ENCODE measurements at places on chromosomes 11 and 22. TPM values are rescaled to one million over a fixed set of nuclear protein-coding genes. Genes with fewer than 3 reads are reported as not detected.

MLC1 gene
- total RNA-seq: not detected

ACR gene
- total RNA-seq: not detected

PPFIBP2 gene
- total RNA-seq: 4.3 TPM

GLB1L2 gene
- 17.0 TPM for total RNA-seq

CHKB gene
- 51.4 TPM for total RNA-seq

OLFML1 gene
- total RNA-seq: not detected

FGF19 gene
- total RNA-seq: not detected

IRAG1 gene
- not detected for total RNA-seq

CHKA gene
- total RNA-seq: 7.8 TPM

RAB30 gene
- total RNA-seq: 12.5 TPM

OR51I1 gene
- total RNA-seq: not detected

HEPHL1 gene
- total RNA-seq: not detected

ROM1 gene
- 2.5 TPM for total RNA-seq

FADS2 gene
- 7.5 TPM for total RNA-seq

GPHA2 gene
- not detected for total RNA-seq

PARVG gene
- not detected for total RNA-seq

SYT8 gene
- total RNA-seq: 141 TPM

AP5B1 gene
- total RNA-seq: 14.4 TPM

CAPN1 gene
- 117 TPM for total RNA-seq

OR10G4 gene
- not detected for total RNA-seq

SOX10 gene
- not detected for total RNA-seq

P4HA3 gene
- total RNA-seq: 0.93 TPM

GGTLC3 gene
- not detected for total RNA-seq

BAD gene
- total RNA-seq: 79.7 TPM

MN1 gene
- total RNA-seq: 3.9 TPM

PYGM gene
- total RNA-seq: 0.09 TPM

TRIM29 gene
- 60.9 TPM for total RNA-seq

OR2D2 gene
- 0.56 TPM for total RNA-seq

CNTN5 gene
- total RNA-seq: not detected

SYT13 gene
- total RNA-seq: not detected

KRTAP5-2 gene
- total RNA-seq: not detected

SYT12 gene
- total RNA-seq: 0.44 TPM

TRPC6 gene
- total RNA-seq: not detected

PGAP2 gene
- 28.2 TPM for total RNA-seq

MS4A4E gene
- total RNA-seq: not detected

MPZL2 gene
- total RNA-seq: 13.7 TPM

MCM5 gene
- 35.0 TPM for total RNA-seq

ELFN2 gene
- 5.1 TPM for total RNA-seq

OR8D1 gene
- total RNA-seq: not detected

DDX10 gene
- 113 TPM for total RNA-seq

OR52I1 gene
- not detected for total RNA-seq

RAG2 gene
- total RNA-seq: not detected

HTR3B gene
- total RNA-seq: not detected

PHLDA2 gene
- 118 TPM for total RNA-seq

CCDC116 gene
- total RNA-seq: 0.21 TPM

OR8G1 gene
- total RNA-seq: not detected

PDGFD gene
- total RNA-seq: 0.61 TPM

ZBTB16 gene
- 70.4 TPM for total RNA-seq

HBD gene
- total RNA-seq: not detected

SPDYC gene
- not detected for total RNA-seq

ANO5 gene
- not detected for total RNA-seq

APOL5 gene
- not detected for total RNA-seq

TTC36 gene
- total RNA-seq: 0.52 TPM

MS4A14 gene
- not detected for total RNA-seq

OR56A1 gene
- total RNA-seq: not detected

RIBC2 gene
- total RNA-seq: 0.26 TPM

SEC14L6 gene
- total RNA-seq: not detected
